Fibroblast of skin of left quadriceps (primary cell): ENCODE measurements at places on chromosomes 2 and 18.

DNA sequence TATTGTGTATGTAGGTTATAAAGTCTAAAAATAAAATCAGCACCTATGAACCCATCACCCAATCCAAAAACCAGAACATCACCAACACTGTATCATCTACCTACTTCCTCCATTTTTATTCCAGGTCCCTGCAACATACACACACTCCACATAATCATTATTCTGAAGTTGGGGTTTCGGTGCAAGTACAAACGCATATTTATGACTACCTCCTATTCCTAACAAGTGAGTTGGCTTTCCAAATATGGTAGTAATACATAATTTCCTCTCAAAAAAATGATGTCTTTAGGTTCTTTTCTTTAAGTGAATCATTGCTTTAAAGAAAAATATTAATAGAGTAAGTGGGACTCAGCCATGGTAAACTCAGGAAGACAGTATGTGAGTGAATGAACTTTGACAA is 3.3 kb downstream of the ACVR1 start:
- DNase-seq, result no peak

DNA sequence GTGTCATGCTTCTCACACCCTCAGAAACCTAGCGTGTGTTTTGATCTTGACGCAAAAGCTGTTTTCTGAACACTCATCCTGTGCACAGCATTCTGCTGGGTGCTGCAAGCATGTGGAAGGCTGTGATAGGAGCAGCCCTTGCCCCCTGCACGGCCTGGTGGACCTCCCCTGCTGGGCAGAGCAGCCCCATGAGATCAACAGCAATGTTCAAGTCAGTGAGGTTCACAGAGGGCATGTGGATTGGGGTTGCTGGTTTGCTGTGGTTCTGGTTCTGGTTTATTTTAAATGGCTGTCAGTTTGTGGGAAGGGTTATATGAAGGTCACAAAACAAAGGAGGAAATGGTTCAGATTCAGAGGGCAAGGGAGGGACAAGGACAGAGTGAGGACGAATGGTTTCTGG is 71.3 kb downstream of the SOWAHC start:
- no peak for DNase-seq

GRCh38 chr18:35511428-35511827 is 13.7 kb upstream of the INO80C start:
- no peak for DNase-seq

GRCh38 chr2:29747786-29748470 is 173.5 kb downstream of the ALK start:
- DNase-seq, result peak; percentile 87

GRCh38 chr2:121019756-121020155 is 265.2 kb downstream of the TFCP2L1 start:
- DNase-seq, result no peak

GRCh38 chr18:13036622-13037320 is 45.6 kb downstream of the CEP192 start:
- DNase-seq, result peak; percentile 1

GRCh38 chr2:169018390-169018789 is 12.7 kb downstream of the ABCB11 start:
- DNase-seq, result no peak

GRCh38 chr18:6885006-6885481 is 155.5 kb downstream of the ARHGAP28 start:
- DNase-seq, result peak; percentile 13

DNA sequence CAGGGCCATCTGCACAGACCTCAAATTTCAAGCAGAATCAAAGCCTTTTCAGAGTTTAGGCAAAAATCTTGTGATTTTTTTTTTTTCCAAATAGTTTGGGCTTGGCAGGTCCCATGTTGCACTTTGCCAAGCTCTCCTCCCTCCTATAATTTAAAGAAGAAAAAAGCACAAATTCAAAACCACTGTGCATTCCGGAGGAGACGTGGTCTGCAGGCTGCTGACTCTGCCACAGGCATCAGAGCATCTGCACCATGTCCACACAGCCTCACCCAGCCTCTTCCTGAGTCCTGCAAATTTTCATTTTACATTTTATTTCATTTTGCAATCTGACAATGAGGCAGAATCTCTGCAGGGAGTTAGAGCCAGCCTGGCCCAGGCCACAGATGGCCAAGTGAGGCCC is 15.7 kb upstream of the GPC1 start:
- no peak for DNase-seq

DNA sequence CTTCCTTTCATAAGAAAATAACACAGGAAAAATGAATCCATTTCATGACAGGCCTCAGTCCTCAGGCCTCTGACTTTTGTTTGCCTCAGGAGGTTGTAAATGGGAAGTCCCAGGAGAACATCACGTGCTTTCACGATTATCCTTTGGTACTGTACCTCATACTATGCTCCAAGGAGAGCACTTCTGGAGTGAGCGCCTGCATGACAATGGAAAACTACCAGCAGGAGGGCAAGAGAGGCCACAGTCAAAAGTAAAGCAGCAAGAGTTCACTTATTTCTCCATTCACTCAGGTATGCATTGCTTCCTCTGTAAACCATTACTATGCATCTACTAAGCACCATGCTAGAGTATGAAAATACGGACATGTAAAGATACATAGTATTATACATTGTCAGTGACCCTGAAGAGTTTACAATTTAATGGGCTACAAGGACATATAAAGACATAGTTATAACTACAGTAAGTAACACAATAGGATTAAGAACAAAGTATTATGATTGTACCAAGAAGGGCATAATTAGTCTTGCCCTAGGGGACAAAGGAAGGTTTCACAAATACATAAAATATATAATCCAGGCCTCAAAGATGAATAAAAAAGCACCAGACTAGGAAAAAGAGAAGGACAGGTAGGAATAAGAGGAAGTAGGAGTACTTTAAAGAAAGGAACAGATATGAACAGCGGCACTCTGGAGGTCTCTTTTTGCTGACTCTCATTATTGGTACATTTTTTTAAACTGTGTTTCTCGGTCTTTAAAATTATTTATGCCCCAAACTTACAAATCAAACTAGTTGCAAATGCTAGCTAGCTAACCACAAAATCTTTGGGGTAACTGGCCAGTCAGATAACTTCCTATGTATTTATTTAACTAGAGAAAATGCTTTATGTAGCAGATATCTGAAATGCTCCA is 806.7 kb downstream of the NRXN1 start:
- no peak for DNase-seq

DNA sequence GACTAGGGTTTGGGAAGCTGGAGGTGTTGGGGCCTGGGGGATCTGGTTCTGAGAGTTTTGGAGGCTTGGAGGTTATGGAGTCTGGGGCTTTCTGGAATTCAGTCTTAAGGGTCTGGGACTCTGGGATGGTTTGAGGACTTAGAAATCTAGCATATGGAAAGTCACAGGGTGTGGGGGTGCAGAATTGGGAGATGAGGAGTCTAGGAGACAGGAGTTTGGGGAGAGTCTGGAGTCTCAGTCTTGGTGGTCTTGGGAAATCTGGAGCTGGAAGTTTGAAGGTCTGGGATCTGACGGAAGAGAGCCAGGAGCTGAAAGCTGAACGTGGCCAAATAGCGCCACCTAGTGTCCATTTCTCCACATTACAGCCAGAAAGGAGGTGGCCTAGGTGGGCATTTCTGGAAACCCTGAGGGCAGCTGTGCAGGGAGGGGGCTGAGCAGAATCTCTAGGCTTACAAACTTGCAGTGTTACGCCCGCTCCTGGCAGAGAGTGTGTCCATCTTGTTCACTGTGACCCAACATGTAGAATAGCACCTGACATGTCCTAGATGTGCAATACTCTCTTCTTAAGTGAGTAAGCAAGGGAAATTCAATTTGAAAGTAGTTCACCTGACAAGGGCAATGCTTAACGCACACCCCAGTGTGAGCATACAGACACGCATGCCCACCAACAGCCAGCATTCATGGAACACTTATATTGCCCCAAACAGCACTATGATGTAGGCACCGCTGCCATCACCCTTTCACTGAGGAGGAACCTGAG is 204.8 kb downstream of the TFCP2L1 start:
- DNase-seq, result no peak

GRCh38 chr2:133082034-133082433 is 412.0 kb upstream of the LYPD1 start:
- DNase-seq, result no peak
